ENCODE measurements at places on chromosomes 6 and 20. TPM values are rescaled to one million over a fixed set of nuclear protein-coding genes. Genes with fewer than 3 reads are reported as not detected.
A peak's percentile ranks its signal among the peaks of the same experiment; 100 is the strongest.

- DNase-seq = no peak
These were observed 453.6 kb upstream of the FLRT3 start for GRCh38 chr20:14790771-14791620.

NNAT gene
- total RNA-seq = not detected

GPR63 gene
- 1.3 TPM for total RNA-seq

GRCh38 chr6:72363844-72364740 is 257.8 kb upstream of the KCNQ5 start:
- DNase-seq = peak; percentile 94

- DNase-seq = no peak
These were observed 8.6 kb downstream of the CDC40 start for GRCh38 chr6:110188791-110189190.

LBP gene
- total RNA-seq = not detected

EFCAB8 gene
- not detected for total RNA-seq

RRAGD gene
- 5.3 TPM for total RNA-seq

DNA sequence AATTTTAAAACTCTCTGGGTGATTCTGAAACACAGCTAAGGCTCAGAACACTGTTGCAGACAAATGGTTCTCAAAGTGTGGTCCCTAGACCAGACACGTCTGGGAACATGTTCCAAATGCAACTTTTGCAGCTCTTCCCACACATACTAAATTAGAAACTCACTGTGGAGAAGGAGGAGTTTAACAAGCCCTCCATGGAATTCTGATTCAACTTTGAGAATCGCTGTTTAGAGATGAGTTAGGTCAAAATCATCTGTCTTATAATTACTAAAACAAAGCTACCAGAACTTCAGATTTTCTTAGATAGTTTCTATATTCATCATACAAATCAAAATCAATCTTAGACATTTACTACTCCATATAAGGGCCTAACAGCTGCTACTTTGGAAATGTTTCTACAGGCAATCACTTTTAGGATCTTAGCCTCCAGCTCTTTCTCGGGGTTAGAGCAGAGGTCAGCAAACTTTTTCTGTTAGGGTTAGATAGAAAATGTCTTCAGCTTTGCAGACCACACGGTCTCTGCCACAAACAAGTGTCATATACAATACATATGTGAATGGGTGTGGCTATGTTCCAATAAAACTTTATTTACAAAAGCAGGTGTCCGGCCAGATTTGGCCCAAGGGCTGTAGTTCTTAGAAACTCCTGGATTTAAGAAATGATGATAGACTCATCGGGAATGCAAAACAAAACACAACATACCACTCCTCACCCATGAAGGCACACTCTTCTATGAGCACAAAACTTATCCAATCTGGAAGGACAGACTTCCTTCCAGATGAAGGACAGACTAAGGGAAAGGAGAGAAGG is 50.0 kb upstream of the ARHGAP18 start:
- no peak for DNase-seq

RNF182 gene
- 8.2 TPM for total RNA-seq

DNA sequence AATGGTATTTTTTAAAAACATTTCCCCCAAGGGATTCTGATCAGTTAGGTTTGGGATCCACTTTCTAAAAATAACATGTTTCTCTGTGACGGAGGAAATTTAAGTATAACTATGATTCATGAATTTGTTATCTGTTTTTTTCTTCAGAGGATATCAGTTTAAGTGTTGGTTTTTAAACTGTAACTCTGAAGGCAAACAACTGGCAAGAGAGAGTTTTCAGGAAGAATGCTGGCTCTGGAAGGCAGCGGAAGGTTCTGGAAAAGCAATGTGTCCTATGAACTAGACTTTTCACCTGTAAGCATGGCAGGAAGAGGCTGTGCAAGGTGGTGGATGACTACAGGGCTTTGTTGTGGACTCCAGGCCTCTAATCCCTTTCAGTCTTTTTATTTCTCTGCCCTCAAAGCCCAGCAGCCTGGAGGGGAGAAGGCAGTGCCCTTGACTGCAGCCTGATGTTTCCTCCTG is 153.1 kb downstream of the GMPR start:
- DNase-seq = no peak

GRCh38 chr6:44009425-44010321 is 117.6 kb downstream of the MRPL14 start:
- DNase-seq = no peak

GRCh38 chr20:57735831-57736737 is 26.3 kb upstream of the PMEPA1 start:
- DNase-seq = no peak

SLC22A3 gene
- total RNA-seq = not detected

GRCh38 chr6:53464927-53465460 is 79.9 kb downstream of the GCLC start:
- no peak for DNase-seq

- DNase-seq = no peak
These were observed 6.8 kb downstream of the ADNP start for GRCh38 chr20:50924261-50924920.

GRCh38 chr6:105275542-105275941 is 95.7 kb upstream of the POPDC3 start:
- no peak for DNase-seq

GRCh38 chr6:143755301-143755744 is 77.6 kb downstream of the PHACTR2 start:
- DNase-seq = peak; percentile 32

WFDC2 gene
- not detected for total RNA-seq

CYP39A1 gene
- total RNA-seq = 0.03 TPM

- peak; percentile 57 for DNase-seq
These were observed 18.9 kb downstream of the PCNA start for GRCh38 chr20:5100684-5101347.

TCP11 gene
- total RNA-seq = not detected

- no peak for DNase-seq
These were observed 516.8 kb upstream of the MARCKS start for GRCh38 chr6:113340371-113340770.

SLC32A1 gene
- not detected for total RNA-seq

GRCh38 chr20:50188879-50189680 is 1.6 kb upstream of the CEBPB start:
- DNase-seq = no peak

GRCh38 chr20:15851576-15852215 is 721.6 kb downstream of the KIF16B start:
- no peak for DNase-seq

DNA sequence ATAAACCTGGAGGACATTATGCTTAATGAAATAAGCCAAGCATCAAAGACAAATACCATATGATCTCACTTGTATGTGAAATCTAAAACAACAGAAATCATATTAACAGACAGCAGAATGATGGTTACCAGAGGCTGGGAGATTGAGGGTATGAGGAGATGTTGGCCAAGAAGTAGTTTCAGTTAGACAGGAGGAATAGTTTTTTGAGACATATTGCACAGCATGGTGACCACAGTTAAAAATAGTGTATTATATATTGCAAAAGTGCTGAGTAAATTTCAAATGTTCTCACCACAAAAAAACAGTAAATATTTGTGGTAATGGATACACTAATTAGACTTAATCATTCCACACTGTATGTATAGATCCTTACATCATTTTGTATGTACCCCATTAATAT is 1.8 kb downstream of the GABRR1 start:
- DNase-seq = no peak

GRCh38 chr6:105459049-105459448 is 56.2 kb upstream of the PREP start:
- peak; percentile 46 for DNase-seq

STMND1 gene
- not detected for total RNA-seq

GRCh38 chr6:144758602-144759001 is 473.5 kb downstream of the UTRN start:
- DNase-seq = peak; percentile 44

NOX3 gene
- total RNA-seq = not detected

DNA sequence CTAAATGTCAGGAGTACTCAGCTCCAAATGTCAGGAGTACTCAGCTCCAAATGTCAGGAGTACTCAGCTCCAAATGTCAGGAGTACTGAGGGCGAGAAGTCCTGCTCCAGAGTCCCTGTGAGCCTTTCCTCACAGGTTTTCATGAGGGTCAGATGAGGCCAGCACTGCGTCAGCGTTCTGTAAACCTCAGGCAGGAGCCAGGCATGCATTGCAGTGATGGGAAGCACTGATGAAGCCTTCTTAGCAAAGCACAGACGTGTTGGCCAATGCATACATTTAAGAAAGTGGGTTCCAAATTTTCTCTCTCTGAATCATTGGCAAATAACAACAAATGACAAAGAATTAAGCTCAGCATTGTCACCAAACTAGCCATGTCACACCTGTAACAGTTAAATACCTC is 254.9 kb downstream of the ZNF217 start:
- DNase-seq = no peak

DNA sequence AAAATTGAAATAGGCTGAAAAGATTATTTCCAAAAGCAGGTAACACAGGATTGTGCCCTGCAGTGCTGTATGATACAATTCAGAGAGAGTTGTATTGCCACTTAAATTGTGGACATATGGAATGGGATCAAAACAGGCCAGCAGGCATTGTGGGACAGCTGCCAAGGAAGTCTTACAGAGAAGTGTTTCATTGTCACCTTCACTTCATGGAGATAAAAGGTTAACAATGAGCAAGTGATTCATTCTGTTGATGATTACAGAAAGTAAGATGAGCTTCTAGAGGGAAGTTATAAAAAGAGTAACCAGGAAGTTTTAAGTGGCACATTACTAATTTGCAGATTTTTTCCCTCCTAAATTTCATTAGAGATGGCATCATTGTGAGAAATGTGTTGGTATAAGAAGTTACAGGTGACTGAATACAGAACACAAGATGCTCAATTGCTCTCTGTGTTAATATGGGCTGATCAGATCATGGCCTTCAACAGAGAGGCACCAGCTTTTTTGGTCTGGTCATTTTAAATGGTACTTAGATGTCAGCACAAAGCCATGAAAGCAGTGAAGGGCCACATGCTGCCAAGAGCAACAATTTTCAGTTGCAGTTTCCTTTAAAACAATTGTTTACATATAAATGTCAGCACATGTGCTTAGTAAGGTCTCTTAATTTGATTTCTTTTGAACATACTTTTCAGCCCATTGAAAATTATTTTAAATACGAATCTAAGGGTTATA is 402.5 kb upstream of the FKBP1C start:
- no peak for DNase-seq

DNA sequence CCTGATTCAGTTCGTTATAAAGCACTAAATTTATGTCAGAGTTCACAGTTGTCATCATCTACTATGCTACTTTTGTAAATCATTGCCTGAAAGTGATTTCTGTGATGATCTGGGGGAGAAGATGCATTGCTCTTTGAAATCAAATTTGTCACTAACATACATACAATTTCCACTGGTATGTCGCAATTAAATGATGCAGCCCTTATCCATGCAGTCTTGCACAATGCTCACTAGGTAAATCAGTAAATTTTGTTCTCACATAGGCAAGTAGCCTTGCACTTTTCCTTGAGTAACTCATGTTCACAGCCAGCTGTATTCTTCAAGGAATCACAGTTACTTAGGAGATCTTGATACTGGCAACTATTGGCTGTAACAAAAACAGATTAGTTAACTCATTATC is 20.8 kb downstream of the CRISP2 start:
- no peak for DNase-seq

DNA sequence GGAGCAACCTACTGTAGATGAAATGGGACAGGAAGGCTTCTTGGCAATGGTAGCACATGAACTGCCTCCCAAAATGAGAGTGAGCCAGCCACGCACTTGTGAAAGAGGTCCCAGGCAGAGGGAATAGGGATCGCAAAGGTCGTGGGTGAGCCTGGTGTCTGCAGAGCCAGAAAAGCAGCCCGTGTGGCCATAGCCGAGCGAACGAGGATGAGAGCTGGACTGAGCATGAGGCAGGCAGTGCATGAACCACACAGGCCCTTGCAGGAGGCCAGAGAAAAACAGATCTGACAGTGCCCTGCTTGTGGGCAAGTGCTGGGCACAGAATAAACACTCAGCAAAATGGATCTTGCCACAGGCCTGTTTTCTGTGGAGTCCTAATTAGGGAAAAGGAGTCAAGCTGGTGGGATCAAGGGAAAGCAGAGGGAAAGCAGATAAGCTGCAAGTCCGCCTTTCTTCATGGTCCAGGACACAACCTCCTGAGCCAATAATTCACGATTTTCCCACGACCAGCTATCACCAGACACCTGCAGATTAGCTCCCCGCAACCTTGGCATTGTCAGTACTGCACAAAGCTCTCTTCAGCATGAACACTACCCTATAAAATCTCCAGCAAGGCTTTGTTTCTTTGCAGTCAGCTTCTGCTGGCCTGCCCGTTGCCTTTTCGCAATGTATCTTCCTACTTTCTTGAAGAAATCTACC is 44.0 kb downstream of the GCNT2 start:
- DNase-seq = no peak

Data from HT1080 (cell line).